Natural killer cell (primary cell): ENCODE measurements at places on chromosomes 6 and 20.

DNA sequence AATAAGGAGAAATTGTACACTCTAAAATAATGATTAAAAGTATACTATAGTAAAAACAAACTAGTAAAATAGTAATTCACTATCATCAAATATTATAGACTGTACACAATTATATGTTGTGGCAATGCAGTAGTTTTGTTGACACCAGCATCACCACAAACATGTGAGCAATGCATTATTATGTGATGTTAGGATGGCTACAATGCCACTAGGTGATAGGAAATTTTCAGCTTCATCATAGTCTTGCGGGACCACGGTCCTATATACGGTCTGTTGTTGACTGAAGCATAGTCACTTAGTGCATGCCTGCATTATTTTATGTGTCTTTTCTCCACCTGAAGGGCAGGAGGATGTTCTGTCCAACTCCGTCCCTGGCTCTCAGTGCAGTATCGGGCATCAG is 104.8 kb upstream of the NEDD9 start:
- no peak for DNase-seq

- no peak for DNase-seq
Observed at GRCh38 chr6:168318579-168319278, 848 bp downstream of the DACT2 start.

DNA sequence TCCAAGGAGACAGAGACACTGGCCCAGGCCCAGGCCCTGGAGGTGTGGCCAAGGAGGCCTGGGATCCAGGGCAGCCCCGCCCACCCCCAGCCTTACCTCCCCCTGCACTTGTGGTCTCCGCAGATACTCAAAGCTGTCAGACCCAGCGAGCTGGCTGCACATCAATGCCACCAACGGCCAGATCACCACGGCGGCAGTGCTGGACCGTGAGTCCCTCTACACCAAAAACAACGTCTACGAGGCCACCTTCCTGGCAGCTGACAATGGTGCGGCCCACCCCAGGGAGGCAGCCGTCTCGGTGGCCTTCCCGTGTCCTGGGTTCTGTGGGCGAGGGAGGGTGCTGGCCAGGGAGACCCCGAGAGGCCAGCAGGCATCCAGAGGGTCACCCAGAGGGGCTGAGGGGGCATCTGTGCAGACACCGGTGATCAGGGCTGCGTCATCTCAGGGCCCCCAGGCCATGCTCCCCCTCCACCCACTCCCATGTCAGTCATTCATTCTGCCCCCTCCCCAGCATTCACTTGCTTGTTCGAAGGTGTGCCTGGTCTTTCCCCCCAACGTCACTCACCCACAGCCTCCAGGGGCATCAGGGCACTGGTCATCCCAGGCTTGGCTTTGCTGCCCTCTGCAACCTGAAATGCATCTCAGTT is 141.3 kb downstream of the TAF4 start:
- no peak for DNase-seq

GRCh38 chr6:127441881-127442280 is 17.3 kb downstream of the KIAA0408 start:
- DNase-seq: no peak

DNA sequence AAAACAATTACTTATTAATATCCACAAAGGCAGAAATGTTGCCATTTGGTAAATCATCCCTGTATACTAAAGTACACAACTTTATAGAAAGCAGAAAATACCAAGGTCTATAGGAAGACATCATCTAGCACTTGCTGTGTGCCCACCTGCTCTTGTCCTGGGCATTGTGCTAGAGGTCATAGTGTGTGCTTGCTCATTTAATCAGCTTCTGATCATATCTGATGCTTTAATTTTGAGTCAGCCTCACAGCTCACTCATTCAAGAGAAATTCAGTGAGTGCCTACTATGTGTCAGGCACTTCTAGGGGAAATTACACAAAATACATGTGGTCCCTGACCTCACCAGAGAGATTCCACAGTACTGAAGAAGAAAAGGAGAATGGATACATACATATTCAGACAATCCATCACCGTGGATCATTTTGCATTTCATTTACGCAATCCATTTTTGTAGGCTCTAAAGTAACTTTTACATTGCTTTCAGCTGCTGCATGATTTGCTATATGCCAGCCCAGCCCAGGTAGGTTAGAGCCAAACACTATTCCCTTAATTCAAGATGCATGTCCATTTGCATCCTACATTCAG is 167.9 kb upstream of the MCHR2 start:
- DNase-seq: no peak

GRCh38 chr6:170053966-170054661 is 236.8 kb downstream of the DLL1 start:
- no peak for DNase-seq

- no peak for DNase-seq
Observed at GRCh38 chr6:134176264-134176975, 124.0 kb upstream of the SLC2A12 start.

GRCh38 chr6:139882977-139883728 is 508.7 kb upstream of the CITED2 start:
- no peak for DNase-seq

DNA sequence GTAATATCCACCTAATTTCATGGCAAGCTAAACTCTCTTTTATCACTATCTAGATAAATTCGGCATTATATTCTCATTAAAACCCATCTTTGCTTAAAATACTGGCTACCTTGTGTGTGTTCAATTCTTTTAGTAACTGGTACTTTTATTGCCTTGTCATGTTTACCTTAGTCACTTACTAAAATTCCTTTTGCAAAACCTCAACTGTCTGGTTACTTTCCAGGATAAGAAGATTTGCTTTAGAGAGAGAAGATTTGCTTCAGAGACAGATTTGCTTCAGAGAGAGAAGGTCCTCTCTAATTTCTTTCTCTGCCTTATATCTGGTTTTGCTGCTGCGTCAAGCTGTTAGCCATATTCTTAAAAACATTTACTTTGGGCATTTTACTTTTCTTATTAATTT is 151.5 kb upstream of the MLIP start:
- DNase-seq: no peak

GRCh38 chr20:63322933-63323273 is 29.9 kb downstream of the COL20A1 start:
- no peak for DNase-seq

DNA sequence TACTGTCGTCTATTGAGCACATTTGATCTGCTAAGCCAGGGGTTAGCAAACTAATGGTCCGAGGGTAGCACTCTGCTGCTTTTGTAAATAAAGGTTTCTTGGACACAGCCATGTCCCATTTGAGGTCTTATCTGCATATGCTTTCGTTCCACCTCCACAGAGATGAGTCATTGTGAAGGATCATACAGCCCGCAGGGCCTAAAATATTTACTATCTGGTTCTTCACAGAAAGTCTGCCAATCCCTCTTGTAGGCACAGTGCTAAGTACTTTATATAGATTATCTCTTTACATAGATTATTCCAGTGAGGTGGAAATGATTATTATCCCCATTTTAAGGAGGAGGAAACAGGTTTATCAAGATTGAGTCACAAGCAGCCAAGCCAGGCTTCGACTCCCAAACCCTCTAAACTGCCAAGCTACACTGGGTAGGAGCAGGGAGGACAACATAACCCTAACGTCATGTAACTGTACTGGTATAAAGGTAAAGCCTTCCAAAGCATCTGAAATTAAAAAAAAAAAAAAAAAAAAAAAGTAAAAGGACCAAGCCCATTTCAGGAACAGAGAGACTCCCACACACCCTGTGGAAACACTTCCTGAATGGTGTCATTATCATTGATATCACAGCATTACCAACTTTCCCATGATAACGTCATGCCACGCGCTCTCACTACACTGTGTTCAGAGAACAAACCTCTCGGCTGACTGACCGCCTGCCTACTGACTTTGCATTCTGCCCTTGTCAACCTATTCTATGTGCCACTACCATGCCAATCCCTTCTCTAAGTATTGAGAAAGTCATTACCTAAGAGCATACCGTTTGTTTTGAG is 101.0 kb downstream of the KIF16B start:
- DNase-seq: no peak

DNA sequence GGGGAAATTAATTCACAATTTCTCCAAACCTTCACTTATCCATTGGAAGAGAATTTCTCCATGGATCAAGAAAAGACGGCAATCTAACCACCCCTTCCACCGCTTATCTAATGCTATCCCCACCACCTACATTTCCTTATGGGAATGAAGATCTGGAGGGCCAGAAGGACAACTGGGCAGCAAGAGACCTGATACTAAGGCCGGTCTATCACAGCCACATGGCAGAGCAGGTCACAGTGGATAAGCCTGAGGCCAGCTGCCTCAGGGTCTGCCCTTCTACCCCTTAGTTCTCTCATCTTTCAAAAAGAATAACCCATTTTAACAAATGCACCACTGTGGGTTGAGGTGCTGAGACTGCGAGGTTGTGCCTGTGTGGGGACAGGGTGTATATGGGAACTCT is 37.1 kb downstream of the MAN1A1 start:
- DNase-seq: no peak

DNA sequence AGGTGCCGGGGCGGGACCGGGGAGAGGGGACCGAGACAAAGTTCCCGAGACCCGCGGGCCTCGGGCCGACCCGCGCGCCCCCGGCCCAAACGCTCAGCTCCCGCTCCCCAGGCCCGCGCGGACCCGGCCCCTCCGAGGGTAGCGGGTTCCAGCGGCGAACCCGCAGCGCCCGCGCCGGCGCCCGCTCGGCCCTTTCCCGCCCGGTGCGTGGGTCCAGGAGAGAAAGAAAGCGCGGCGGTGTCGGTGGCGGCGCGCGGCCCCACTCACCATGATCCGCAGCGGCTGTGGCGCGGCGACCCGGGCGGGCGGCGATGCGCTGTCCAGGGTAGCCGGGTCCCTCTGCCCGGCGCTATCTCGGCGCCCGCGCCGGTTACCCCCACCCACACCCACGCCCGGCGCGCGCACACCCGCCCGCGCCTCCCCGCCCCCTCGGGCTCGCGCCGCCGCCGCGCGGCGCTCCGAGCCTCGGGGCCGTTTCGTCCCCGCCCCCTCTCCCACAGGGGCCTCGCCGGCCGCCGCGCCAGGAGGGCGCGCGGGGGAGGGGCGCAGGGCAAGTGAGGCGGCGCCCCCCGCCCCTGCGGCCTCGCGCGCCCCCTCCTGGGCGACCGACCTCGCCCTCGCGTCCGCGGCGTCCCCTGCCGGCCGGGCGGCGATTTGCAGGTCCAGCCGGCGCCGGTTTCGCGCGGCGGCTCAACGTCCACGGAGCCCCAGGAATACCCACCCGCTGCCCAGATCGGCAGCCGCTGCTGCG is at the start of gene ELOVL2:
Gene ELOVL2, minus strand, starts transcription at position 345 of the 751 bp plus-strand sequence. Its CDS starts 75 bp downstream, at position 270.
- DNase-seq: peak; percentile 28

- no peak for DNase-seq
Observed at GRCh38 chr20:22207280-22207679, 377.1 kb downstream of the FOXA2 start.

DNA sequence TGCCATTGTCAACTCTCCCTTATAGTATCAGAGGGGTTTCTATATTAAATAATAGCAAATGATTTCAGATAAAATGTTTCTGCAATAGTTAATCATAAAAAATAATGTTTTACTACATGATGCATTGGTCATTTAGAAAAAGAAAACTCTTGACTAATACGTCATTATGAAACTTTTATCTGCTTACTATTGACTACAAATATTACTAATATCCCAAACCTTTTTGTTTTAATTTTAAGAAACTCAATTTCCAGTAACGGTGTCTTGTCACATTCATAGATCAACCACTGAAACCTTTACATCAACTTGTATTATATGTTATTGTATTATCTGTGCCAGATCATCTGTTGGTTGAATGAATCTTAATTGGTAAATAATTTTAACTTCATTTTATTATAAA is 482.9 kb upstream of the SLC35B3 start:
- DNase-seq: no peak

GRCh38 chr20:18094191-18094590 is 36.5 kb upstream of the OVOL2 start:
- no peak for DNase-seq

- no peak for DNase-seq
Observed at GRCh38 chr6:119985952-119986736, 636.6 kb upstream of the MAN1A1 start.
